Stimulated activated CD8-positive, alpha-beta memory T cell treated with anti-CD3 and anti-CD28 coated beads, Interleukin-7, amount 100 ng/mL, for 1 hour (primary cell): ENCODE measurements at places on chromosomes 16 and 17.

GRCh38 chr17:76458580-76459490, 5.9 kb upstream of the UBE2O start:
- no peak for DNase-seq

- DNase-seq: no peak
Observed at GRCh38 chr17:29066047-29066446, 23.1 kb downstream of the PIPOX start.

DNA sequence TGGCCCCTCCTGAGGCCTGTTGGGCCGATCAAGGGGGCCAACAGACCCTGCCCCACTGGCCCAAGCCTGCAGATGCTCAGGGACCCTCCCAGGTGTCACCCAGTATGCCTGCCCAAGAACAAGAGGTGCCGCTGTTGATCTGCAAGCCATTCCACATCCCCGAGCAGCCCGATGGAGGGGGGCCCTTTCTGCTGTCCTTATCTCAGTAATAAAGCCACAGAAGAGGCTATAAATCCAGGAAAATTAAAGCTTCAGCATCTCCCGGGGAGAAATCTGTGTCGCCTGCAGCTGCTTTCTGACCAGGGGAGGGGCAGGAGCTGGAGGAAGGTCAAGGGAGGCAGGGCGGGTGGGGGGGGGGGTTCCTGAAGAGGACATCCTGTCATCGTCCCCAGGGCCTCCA, 11.7 kb upstream of the CACNA1H start:
- DNase-seq: no peak

- DNase-seq: no peak
Observed at GRCh38 chr17:82815790-82816305, 24.0 kb downstream of the ZNF750 start.

DNA sequence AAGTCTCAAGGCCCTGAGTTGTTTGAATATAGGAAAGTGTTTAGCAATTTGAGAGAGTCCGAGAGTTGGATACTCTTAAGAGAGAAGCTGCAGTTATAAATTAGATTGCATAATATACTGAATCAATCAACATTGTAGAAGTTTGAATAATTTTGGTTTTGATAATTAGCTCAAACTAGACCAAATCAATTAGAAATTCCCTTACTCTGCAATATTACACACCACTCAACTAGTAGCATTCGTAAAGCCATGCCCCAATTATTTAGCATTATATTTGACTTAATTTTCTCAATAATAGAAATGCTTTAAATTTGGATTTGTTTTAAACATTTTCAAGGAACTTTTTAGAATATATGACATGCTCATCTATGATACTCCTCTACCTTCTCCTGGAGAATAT, 49.1 kb downstream of the TNRC6C start:
- DNase-seq: no peak

DNA sequence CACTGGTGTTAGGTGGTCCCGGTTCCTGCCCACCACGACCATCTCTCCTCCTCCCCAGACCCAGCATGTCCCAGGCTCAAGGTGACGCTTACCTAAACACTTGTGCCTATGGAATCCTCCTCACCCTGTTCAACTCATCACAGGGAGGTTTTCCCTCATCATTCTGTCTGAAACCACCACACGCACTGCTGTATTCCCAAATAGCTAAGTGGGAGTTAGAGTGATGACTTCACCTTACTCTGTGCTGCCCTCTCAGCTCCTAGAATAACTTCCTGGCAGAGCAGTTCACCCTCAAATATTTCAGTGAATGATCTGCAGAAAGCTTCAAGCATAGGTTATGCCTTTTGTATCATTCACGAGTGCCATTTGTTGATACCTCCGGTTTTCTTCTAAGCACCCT, 216.5 kb downstream of the CPPED1 start:
- no peak for DNase-seq

GRCh38 chr17:50185631-50186471, 15.6 kb downstream of the COL1A1 start:
- DNase-seq: no peak

DNA sequence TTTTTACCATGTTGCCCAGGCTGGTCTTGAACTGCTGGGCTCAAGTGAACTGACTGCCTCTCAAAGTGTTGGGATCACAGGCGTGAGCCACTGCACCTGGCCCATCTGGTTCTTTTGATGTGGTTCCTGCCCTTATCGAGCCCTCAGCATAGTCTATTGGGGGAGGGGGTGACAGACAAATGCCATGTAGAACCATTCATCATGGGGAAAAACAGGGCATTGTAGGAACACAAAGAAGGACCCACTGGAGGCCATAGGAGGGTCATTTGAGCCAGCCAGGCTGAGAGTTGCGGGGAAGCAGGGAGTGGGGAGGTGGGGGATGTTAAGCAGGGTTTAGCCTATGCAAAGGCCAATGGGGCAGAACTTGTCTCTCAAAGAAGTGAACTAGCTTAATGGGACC, 11.9 kb downstream of the SEC14L5 start:
- DNase-seq: no peak

DNA sequence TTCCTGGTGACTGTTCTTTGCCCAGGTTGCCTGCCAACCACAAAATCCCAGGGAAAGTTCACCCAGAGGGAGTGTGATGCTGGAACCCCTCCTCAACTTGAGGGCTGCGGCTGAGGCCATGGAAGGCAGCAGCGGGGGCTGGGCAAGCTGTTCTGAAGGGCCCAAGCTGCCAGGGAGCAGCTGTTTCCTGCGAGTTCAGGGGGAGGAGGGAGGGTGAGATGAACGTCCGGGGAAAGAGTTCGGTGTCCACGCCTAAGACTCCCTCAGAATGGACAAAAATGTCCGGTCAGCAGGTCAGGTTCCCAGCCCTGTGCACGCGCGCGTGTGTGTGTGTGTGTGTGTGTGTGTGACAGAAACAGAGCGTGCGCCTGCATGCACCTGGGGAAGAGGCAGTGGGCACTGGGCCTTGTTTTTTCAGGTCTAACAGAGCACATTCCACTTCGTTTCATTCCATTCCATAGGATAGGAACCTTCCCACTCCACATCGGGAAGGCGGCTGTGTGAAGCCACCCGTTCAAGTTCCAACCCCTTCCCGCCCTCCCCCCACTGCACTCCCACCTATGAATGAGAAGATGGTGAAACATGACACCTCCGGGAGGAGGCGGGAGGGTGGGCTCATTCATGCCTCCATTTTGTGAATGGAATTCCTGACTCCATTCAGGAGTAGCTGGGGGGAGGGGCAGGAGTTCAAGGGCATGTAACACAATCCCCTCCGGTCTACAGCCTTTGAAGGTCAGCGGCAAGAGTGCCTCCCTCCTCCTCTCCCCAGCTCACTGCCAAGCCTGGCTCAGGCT, 15.7 kb downstream of the ETV4 start:
- DNase-seq: no peak

DNA sequence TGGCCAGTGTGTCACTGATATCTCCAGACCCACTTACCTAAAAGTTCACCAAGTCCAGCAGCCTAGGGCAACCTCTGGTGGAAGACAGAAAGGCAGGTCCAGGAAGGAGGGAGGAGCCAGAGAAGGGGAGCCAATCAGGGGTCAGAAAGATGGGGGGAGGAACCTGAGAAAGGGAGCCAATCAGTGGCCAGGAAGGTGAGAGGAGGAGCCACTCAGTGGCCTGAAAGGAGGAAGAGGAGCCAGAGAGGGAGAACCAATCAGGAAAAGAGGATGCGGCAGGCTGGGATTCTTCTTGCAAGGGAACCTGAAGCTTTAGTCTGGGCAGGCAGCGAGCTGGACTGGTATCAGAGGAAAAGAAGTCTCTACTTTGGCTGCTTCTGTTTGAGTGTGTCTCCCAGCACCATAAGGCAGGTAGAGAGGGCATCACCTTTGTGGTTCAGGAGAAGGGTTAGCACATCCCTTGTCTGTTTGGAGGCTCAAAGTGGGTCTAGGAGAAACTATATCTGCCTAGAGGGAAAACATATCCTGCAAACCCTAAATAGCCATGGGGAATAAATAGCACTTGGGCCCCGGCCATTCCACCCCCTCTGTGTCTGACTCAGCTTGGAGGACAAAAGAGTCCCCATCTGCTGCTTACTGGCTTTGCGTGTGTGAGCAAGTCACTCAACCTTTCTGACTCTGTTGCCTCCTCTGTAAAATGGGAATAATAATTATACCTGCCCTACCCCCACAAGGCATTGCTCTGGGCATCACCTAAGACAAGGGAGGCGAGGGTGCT, 43.4 kb upstream of the CRHR1 start:
- no peak for DNase-seq

DNA sequence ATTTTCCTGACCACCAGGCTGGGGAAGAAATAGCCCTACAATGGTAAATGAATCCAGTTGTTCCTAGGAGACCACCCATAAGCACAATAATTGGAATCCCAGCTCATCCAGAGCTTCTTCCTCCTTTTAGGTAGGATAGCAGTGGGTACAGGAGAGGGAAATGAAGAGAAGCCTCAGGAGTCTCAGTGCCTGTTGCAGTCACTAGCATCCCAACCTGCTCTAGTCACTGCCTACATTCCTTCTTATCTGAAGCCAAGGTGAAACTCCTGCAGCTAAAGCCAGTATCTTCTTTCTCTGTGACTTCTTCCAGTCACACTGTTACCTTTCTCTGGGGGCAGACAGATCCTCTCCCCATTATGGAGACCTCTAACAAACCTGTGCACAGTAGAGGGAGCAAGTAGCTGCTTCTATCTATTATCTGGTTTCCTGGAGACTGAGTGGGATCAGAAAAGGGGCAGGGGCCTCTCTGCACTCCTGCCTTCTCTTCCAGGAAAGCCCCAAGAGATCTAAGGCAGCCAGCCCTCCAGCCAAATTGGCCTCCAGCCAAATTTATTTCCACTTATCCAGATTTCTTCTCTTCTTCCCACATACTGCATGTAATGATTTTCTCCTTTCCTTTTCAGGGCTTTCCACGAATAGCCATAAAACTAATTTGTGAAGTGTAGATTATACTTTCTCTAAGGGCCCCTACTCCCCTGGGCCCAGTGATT, 85.5 kb downstream of the SSH2 start:
- no peak for DNase-seq

DNA sequence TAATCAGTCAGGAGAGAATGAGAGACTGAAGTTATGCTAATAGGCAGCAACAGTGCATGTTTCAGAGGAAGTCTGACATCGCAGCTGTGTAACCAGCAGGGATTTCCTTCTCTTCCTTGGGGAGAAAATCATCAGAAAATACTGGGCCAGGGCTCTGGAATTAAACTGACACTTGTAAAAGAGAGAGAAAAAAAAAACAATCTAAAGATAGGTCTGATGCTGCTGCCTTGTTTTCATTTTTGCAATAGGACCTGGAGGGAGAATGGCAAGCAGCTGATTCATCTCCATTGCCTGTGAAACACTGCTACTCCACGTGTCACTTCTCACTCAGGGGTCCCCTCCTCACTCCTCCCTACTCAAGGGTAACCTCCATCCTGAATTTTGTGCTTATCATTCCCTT, 17.7 kb upstream of the CORO6 start:
- DNase-seq: no peak

- DNase-seq: no peak
Observed at GRCh38 chr16:15894571-15895374, 6.4 kb upstream of the CEP20 start.

GRCh38 chr16:68470461-68471150, 22.3 kb upstream of the SMPD3 start:
- DNase-seq: no peak

DNA sequence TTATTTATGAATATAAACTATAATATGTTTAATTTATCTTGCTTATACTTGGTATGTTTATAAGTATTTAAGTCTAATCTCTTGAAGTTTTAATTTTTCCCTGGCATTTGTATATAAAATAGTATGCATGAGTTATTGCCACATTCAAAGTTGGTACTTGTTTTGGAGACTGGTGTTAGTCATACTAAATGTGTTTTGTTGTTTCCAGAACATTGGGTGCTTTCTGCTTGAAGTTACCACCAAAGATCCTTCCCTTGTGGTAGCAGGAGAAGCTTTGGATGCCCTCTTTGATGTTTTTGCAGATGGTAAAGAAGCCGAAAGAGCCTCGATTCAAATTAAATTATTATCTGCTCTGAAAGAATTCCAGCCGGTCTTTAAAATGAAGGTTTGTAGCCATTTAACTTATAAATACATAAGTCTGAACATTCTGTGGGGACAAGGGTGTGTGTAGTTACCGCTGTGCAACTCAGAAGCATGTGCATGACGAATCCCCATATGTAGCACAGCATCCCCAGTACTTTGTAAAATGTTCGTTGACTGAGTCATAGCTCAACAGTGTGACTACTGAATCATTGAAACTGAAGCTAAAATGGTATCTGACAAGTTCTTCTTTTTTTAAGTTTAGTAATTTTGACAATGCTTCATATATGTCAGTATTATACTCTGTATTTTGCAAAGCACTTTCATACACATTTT, 36.4 kb downstream of the HEATR3 start:
- no peak for DNase-seq

DNA sequence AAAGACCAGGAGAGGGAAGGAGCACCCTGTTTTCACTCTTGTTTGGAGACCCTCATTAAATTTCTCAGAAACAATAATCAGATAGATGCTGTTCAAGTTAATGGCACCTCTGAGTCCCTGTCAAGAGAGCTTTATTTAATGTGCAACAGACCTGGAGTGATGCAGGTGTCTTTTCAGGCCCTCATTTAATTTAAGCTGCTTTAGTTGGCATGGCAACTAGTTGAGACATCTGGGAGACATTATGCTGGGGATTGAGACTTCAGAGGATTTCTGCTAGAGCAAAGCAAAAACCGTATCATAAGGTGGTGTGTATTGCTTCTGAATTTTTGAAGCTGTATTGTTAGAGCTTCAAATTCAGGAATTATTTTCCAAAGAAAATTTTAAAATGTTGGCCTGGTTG, 108.5 kb downstream of the NLK start:
- DNase-seq: no peak

DNA sequence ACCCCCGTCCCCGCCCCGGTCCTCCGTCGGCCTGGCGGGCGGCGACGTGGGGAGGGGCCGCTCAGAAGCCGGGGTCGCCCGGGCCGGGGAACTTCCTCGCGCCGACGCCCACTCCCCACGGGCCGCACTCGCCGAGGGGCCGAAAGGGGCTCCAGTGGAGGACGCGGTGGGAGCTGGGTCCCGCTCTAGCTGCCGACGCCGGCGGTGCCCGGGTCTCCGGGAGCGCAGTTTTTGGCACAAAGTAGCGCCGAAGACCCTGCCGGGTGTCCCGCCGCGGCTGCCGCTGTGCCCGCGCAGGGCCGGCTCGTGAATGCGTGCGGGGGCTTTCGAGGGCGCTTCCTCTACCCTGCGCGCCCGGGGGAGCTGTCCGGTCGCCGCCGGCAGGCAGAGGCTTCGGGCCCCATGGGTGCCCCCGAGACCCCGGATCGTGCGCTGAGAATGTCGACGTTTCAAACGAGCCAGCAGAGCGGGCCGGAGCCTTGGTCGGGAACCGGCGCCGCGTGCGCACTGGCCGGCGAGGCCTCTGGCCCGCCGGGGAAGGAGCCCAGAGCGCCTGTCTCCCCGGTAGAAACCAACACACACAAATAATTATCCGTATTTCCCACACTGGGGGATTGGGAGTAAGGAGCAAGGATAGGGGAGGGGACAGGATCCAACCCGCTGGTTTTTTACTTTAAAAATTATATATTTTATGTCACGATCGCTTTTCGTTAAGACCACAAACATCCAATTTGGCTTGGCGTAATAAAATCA, 46.6 kb upstream of the SLC38A10 start:
- no peak for DNase-seq

- DNase-seq: peak; percentile 64
Observed at GRCh38 chr16:28494121-28494851, at the start of gene APOBR. APOBR (plus strand) TSS chr16:28494643; CDS start chr16:28494682, 39 bp downstream.
